Right atrium auricular region (tissue), 2 donors: ENCODE measurements at places on chromosomes 5 and 9. TPM values are rescaled to one million over a fixed set of nuclear protein-coding genes. Genes with fewer than 3 reads are reported as not detected.

GRCh38 chr5:77851176-77852067 lies 75.3 kb upstream of the TBCA start:
- H3K27ac ChIP-seq, result no peak overlapping the region
- peaks cover 6% of the 10 kb centered on the region for H3K4me1 ChIP-seq
- no peak for DNase-seq
- H3K36me3 ChIP-seq, result no peaks in the 10 kb centered on the region
- H3K27me3 ChIP-seq, result no peaks in the 10 kb centered on the region

DNA sequence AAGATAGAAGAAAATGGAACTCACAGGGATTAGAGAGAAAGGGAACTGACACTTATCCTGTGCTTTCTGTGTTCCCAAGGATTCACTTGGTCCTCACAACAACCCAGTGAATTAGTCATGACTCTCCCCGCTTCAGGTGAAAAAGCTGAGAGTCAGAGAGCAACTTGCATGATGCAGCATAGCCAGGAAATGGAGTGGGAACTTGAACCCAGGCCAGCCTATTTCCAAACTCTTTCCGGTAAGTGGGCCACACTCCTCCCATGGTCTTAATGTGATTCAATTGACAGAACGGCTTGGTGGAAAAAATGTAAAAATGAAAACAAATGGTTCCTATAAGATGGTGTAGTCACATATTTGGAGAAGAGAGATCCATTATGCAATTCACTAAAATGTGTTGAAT lies 45.9 kb upstream of the CEMIP2 start:
- H3K27me3 ChIP-seq, result no peaks in the 10 kb centered on the region
- no peaks in the 10 kb centered on the region for H3K36me3 ChIP-seq
- H3K4me1 ChIP-seq, result no peaks in the 10 kb centered on the region
- no peak for DNase-seq
- no peak overlapping the region for H3K4me3 ChIP-seq

DNA sequence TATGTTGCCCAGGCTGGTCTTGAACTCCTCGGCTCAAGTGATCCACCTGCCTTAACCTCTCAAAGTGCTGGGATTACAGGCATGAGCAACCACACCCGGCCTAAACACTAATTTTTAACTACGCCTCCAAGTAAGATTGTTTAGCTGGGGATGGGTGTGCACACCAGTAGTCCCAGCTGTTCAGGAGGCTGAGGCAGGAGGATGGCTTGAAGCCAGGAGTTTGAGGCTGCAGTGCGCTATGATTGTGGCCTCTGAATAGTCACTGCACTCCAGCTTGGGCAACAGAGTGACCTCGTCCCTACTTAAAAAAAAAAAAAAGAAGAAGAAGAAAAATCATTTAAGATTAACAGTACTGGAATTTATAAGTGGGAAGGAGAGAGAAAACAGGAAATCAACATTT lies 90.8 kb upstream of the NR5A1 start:
- no peaks in the 10 kb centered on the region for H3K4me1 ChIP-seq
- no peak overlapping the region for H3K4me3 ChIP-seq
- no peaks in the 10 kb centered on the region for H3K27me3 ChIP-seq
- no peak for DNase-seq

DNA sequence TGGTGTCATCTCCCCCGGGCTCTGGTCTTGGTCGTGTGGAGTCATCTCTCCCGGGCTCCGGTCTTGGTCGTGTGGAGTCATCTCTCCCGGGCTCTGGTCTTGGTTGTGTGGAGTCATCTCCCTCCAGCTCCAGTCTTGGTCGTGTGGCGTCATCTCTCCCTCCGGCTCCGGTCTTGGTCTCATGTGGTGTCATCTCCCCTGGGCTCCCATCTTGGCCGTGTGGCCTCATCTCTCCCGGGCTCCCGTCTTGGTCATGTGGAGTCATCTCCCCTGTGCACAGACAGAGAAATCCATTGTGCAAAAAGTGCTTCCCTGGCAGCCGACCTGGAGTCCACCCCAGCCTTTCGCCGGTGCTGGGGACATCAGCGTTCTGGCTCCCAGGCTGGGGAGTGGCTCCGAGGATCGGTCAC lies 91.1 kb upstream of the CACNA1B start:
- H3K36me3 ChIP-seq, result peaks cover 50% of the 10 kb centered on the region
- H3K27me3 ChIP-seq, result no peaks in the 10 kb centered on the region
- H3K4me3 ChIP-seq, result no peak overlapping the region
- H3K27ac ChIP-seq, result no peak overlapping the region
- DNase-seq, result no peak
- no peaks in the 10 kb centered on the region for H3K4me1 ChIP-seq

DNA sequence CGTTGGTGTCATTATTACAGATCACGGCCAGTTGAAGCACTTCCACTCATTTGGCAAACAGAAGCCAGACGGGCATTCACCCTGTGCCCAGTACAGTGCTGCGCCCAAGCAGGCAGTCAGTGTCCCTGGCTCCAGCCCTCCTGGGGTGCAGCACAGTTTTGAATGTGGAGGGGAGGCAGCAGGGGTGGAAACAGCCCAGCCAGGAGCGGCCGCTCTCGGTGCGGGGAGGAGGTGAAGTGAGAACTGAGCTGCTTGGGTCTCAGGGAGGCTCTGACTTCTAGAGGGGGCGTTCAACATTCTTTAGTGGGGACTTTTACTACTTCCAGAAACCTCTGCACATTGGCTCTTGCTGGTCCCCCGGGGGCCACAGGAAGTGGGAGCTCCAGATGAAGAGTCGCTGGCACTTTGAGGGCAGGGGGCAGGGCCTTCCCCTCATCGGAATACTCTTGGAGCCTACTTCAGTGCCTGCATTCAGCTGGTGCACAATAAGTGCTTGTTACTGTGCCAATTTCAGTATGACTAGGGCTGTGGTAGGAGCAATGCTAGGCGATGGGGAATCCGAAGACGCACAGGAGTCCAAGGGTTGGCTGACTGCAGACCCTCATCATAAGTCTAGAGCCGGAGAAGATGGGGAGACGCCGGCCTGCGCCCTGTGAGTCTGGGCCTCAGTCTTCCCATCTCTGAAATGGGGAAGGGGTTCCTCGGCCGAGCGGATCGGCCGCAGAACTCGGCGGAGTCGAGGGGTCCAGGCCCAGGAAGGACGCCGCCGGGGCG lies 492 bp upstream of the NEK6 start:
- no peaks in the 10 kb centered on the region for H3K36me3 ChIP-seq
- H3K4me1 ChIP-seq, result no peaks in the 10 kb centered on the region
- no peaks in the 10 kb centered on the region for H3K27me3 ChIP-seq

- H3K27me3 ChIP-seq, result no peaks in the 10 kb centered on the region
- H3K4me1 ChIP-seq, result peaks cover 8% of the 10 kb centered on the region
- H3K4me3 ChIP-seq, result no peak overlapping the region
- peak; percentile 43 for DNase-seq
- H3K36me3 ChIP-seq, result no peaks in the 10 kb centered on the region
These were observed 49.5 kb upstream of the ALDH1B1 start for GRCh38 chr9:38343037-38343436.

DNA sequence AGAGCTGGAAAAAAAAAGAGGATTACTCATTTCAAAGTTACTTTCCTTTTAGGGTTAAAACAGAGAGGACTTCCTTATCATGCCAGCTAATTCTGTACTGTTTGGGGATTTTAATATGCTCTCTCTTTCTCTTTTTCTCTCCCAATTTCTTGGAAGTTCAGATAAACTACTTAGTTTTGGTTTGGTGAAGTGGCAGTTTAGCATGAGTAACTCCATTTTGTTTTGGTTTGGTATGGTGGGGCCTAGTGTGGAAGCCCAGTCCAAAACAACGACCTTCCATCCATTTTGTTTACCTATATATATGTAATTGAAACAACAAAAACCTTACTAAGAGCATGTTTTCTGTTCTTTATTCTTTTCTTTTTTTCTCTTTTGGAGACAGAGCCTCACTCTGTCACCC lies 3.7 kb upstream of the BSPRY start:
- H3K4me1 ChIP-seq, result no peaks in the 10 kb centered on the region
- H3K27ac ChIP-seq, result peak overlapping the region; percentile 84
- no peak for DNase-seq
- no peak overlapping the region for H3K4me3 ChIP-seq

DNA sequence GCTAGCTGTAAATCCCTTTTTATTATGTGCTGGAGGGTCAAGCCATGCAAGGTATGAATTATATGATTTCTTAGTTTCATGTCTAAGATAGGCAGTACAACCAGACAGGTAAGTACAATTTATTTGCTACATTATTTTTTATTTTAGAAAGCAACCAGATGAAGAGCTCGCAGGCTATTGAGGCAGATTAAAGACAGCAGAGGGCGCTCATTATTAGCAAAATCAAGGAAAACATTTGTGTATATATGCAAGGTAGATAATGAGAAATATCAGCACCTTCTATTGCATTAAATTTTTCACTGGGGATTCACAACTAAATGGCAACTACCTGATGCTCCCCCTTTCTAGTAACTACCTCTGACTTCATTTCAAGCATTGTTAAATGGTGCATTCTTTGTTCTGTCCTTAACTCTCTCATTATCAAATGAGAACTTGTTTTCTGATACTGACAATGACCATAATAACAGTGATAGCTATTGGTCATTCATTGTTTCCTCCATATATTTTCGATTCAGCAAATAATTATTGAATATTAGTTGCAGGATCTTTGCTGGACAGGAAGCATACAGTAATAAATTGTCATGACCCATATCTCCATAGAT lies 8.6 kb downstream of the SCGB3A2 start:
- no peak for DNase-seq
- no peaks in the 10 kb centered on the region for H3K36me3 ChIP-seq
- no peaks in the 10 kb centered on the region for H3K27me3 ChIP-seq

- DNase-seq, result no peak
- no peaks in the 10 kb centered on the region for H3K27me3 ChIP-seq
- H3K4me1 ChIP-seq, result no peaks in the 10 kb centered on the region
- no peak overlapping the region for H3K4me3 ChIP-seq
- H3K27ac ChIP-seq, result no peak overlapping the region
These were observed 408.0 kb upstream of the DMAC1 start for GRCh38 chr9:8207596-8207995.

GRCh38 chr5:141870871-141871270 lies 7.3 kb downstream of the PCDH1 start:
- no peak overlapping the region for H3K4me3 ChIP-seq
- H3K4me1 ChIP-seq, result peaks cover 41% of the 10 kb centered on the region
- DNase-seq, result no peak
- H3K36me3 ChIP-seq, result peaks cover 15% of the 10 kb centered on the region

Gene RUSC2
- 33.0 TPM for total RNA-seq

Gene SHLD3
- total RNA-seq, result 1.5 TPM

Gene CDH9
- not detected for total RNA-seq

Gene FBP2
- total RNA-seq, result not detected

Gene PCDHB8
- 1.7 TPM for total RNA-seq
